ENCODE measurements at places on chromosomes 16 and 17.

DNA sequence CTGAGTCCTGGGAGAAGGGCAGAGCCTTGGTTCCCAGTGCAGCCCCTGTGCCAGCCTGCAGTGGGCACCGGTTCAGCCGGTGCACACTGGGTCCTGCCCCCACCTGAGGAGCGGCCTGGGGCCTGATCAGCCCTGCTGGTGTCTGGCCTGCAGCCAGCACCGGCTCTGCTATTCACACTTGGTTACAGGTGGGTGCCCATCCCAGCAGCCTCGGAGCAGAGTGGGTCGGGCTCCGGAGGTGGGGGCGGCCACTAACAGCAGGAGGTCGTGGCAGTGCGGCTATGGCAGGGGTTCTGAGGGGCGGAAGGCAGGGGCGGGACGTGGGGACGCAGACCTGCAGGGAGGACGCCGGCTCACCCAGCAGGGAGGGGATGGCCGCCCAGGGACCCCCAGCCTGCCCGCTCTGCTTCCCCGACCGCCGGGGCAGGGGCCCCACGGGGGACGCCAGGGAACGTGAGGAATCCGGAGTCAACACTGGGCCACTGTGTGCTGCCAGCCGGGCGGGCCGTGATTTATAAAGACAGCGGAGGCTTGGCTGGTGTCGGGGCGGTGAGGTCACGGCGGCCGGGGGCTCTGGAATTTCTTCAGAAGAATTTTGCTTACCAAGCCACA, 20.3 kb downstream of the METRNL start:
- DNase-seq, result no peak

DNA sequence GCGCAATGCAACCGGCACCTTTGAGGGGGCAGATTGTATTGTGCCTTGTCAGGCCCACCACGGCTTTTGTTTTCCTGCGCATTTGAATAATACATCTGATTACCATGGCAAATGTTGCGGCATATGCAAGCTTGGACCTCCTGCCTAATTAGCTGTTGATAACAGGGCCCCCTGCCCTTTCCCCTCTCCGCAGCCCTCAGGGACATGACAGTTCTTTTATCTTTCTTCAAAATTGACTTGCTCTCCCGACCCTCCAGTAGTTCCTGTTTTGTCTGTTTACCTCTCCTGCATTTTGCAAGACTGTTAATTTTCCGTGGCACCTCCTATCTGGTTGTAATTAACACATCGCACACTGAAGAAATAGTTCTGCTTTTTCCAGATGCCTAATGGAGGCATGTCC, 86.8 kb downstream of the RBFOX1 start:
- no peak for DNase-seq

DNA sequence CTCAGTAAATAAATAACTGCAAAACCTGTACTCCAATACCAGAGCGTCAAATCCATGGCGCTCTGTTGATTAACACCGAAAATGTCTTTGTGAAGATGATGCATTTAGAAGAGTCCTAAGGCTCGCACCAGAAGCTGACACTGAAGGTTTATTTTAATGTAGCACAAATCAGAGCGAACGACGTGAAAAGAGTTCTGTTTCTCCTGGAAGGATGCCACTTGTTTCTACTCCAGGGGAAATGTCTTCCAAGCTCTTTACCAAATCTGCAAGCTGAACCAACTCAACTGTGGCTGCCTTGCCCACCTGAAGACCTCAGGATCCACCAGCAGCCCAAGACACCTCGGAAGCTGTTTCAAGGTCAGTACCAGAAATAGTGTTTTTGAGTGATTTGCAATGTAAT, 194.4 kb upstream of the MAF start:
- no peak for DNase-seq

GRCh38 chr16:77840673-77841501, 52.5 kb downstream of the VAT1L start:
- DNase-seq, result no peak

- DNase-seq, result no peak
Observed at GRCh38 chr16:66936889-66937554, 1.7 kb downstream of the CES2 start.

- no peak for DNase-seq
Observed at GRCh38 chr17:29753845-29754439, 131.2 kb upstream of the CORO6 start.

GRCh38 chr16:49530427-49530970, 156.9 kb downstream of the C16orf78 start:
- no peak for DNase-seq

DNA sequence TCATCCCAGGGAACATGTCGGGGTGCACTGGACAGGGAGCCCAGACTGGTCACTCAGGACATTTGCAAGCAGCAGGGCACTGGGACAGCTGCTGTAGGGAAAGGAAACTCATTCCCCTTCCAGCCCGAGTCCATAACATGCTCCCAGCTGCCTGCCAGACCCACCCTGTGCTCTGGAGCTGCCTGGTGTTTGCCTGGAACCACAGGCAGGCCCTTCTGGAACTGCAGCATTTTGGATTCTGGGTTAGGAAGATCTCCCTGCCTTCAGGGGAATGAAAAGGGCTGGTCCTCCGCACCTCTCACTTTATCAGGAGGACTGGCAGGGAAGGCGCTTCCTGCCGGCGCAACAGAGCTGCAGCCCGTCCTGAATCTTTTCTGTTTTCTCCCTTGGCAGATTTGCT, 41.2 kb downstream of the MEAK7 start:
- no peak for DNase-seq

GRCh38 chr17:64095144-64095882, 34.6 kb downstream of the ERN1 start:
- DNase-seq, result no peak

DNA sequence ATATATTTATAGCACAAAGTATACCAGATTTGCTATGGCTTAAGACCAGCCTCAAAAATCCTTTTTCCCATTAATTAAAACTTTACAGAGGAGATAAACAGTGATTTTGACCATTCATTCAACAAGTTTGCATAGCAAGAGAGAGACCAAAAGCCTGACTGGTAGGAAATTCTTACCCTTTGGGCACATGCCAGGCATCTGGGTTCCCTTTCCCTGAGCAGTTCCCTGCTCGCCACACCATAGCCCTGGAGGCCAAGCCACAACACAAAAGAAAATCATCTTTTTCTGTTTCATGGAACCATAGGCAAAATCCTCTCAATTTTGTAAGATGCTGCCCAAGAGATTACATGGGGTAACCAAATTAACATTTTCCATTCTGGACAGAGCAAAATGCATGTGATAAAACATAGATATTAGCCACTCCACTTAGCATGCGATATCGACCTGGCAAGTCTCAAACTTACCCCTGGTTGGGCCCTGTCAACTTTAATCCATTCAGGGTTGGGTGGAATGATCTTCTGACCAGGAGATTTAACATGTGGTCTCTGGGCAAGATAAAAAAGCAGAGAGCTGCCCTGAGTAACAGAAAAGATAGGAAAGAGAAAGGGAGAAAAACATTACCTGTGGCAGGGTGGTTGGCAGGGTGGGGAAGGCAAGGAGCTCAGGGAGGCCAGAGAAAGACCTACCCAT, 57.6 kb upstream of the B4GALNT2 start:
- DNase-seq, result no peak

- peak; percentile 90 for DNase-seq
Observed at GRCh38 chr16:50547340-50548124, 664 bp upstream of the NKD1 start.

- no peak for DNase-seq
Observed at GRCh38 chr17:57135026-57135788, 50.2 kb downstream of the AKAP1 start.

DNA sequence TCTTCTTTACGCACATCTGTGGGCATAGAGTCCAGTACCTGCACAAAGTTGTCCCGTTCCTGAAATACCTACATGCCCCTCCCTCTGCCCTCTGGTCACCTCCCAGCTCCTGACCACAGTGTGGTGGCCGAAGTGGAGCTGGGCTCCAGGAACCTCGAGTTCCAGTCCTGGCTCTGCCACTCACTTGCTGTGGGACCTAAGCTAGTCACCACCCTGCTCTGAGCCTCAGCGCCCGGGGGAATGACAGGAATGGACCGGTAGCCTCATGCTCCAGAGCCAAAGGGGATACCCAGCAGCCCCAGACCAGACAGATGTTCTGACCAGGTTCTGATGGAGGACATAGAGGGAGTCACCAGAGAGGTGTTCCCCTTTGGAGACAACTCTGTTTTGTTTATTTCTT, 26.7 kb upstream of the ITGA3 start:
- no peak for DNase-seq

DNA sequence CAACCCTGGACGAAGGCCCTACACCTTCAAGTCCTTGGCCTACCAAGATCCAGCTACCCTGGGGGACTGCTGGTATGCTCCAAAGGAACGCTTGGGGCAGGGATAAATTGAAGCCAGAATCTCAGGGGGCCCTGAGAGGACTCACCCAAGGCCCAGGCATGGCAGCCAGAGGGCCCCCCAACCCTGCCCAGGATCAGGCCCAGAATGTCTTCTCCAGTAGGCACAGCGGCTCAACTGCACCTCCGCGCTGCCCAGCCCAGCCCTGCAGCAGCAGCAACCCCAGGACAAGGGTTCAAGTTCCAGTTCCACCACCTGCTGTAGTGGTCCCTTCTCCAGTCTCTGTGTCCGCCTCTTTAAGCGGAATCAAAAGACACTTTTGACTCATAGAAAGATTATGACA, 2.2 kb downstream of the TFAP4 start:
- DNase-seq, result no peak

- DNase-seq, result no peak
Observed at GRCh38 chr16:22969567-22969966, 155.6 kb downstream of the HS3ST2 start.

- no peak for DNase-seq
Observed at GRCh38 chr17:48613862-48614694, 1.0 kb downstream of the HOXB8 start.

GRCh38 chr16:57049678-57050077, 42.7 kb upstream of the CPNE2 start:
- DNase-seq, result no peak

- peak; percentile 26 for DNase-seq
Observed at GRCh38 chr17:39092692-39093230, 58.7 kb downstream of the PLXDC1 start.

- DNase-seq, result no peak
Observed at GRCh38 chr17:14101976-14102375, 32.7 kb downstream of the COX10 start.

- no peak for DNase-seq
Observed at GRCh38 chr17:41403404-41404023, 6.1 kb upstream of the KRT31 start.

- no peak for DNase-seq
Observed at GRCh38 chr16:89388536-89388935, 101.8 kb downstream of the ANKRD11 start.

GRCh38 chr17:17915183-17915582, 57.0 kb downstream of the TOM1L2 start:
- no peak for DNase-seq

- DNase-seq, result no peak
Observed at GRCh38 chr17:63095459-63095858, 129.4 kb downstream of the TANC2 start.

All from naive thymus-derived CD8-positive, alpha-beta T cell (primary cell).